GM13977 (cell line): ENCODE measurements at places on chromosomes 2 and 18.
A peak's percentile ranks its signal among the peaks of the same experiment; 100 is the strongest.

DNA sequence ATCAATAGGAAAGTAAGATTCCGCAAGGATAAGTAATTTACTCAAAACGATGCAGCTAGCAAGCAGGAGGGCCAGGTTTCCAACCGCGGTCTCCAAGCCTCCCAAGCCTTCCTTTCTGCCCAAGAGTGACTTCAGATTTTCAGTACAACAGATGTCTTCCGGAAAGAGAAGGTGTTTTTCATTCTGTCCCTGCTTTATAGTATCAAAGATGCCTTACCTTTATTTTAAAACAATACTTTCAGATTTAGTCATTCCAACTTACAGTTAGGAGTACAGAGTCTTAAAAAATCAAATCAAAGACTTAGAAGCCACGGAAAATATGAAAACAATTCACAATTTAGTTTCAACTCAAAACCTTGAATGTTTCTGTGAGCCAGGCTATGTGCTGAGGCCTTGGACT lies 43.6 kb downstream of the CYB5A start:
- no peak for DNase-seq

GRCh38 chr18:73408469-73408868 lies 540.7 kb upstream of the NETO1 start:
- DNase-seq = no peak

DNA sequence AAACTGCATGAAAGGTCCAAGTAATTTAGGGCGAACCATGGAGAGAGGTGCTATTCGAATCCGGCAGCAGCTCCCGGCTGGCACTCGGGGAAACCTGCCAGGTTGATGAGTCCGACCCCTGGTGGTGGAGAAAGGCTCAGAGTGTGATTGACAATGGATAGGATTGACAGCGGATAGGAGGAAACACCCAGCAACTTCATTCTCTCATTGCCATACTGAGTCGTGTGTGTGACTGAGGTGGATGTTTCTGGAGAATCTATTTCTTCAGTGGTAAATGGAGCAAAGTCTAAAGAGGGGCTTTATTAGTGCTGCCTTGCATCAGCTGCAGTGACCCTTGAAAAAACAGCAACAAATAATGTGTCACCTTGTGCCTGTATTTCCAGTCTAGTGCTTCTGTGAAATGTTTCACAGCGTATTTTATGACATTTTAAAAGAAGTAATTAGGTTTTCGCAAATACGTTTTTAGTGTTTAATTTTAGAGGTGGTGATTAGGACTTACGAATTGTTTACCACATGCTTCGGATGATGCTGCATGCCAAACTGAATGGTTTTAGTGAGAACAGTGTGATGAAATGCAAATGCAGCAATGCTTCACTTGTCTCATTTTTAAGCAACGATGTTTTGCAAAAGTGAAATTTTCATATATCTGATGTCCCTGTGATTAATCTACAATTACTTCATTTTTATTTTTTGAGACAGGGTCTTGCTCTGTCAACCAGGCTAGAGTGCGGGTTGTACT lies 102.0 kb downstream of the DCDC2C start:
- no peak for DNase-seq

GRCh38 chr2:65064728-65065552 lies 8.7 kb downstream of the CEP68 start:
- peak; percentile 76 for DNase-seq

DNA sequence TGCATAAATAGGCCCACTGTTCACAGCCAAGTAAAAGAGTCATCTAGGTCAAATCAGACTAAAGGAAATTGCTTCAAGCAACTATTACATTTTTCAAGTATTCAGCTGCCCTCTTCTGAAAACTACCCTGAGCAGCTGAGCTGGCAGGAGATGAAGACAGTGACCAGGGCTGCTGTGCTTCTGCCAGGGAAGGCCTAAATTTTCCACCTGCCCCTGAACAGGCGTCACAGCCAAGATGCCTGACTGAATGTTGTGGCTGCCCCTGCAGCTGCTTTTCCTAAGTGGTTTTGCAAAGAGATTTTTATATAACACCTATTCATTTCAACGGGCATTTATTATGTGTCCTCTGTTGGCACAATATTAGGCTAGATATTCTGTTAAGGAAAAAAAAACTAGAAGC lies 96.7 kb upstream of the RPE start:
- DNase-seq = no peak

- DNase-seq = no peak
Measured at GRCh38 chr2:199490049-199490448, 32.3 kb upstream of the SATB2 start.

GRCh38 chr2:215664847-215665525 lies 229.1 kb upstream of the FN1 start:
- peak; percentile 28 for DNase-seq

GRCh38 chr2:181468811-181469210 lies 11.6 kb downstream of the ITGA4 start:
- no peak for DNase-seq

DNA sequence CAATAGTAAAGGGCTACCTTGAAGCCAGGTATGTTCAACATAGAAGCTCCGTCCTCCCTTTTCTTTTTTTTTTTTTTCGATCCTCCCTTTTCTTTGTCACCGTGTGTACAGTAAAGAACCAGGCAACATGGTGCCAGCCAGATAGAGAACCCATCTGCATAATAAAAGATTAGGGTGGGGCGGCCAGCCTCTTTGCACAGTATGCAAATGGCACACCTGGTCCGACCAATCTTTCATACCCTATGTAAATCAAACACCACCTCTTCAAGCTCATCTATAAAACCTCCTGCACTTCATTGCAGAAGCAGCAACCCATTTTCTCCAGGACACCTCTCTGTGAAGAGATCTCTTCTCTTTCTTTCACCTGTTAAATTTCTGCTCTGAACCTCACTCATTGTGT lies 7.3 kb upstream of the WDR33 start:
- DNase-seq = no peak

- peak; percentile 47 for DNase-seq
Measured at GRCh38 chr2:64295326-64296139, 151.3 kb upstream of the PELI1 start.

DNA sequence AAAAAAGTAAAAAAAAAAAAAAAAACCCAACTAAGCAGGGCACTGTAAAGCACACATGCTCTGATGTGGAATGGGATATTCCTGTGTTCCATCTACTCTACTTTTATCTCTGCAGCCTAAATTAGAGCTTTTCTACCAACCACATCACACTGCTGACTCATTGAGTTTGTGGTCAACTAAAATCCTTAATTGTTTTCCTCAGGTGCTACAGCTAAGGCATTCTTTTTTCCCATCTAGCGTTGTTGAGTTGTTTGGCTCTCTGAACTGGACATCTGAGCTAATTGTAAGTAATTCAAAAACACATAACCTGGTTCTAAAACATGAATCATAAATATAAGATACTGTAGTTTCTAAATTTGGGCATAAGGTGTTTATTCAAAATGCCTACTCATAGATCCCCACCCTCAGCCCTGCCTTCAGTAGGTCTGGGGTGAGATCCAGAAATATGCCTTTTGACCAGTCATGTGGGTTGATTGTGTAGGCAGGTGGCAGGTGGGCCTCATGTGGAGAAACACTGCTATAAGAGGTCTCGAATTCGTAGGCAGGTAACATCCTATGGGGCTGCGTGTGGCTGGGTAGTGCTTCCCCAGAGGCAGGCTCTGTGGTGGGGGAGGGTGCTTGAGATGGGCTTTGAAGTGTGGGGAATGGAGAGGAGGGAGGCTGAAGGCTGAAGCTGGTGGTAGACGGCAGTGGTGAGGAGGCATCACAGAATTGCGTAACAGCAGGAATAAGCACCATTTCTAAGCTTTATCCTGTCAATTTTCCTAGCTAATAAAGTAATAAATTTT lies 27.2 kb downstream of the ANKRD29 start:
- no peak for DNase-seq
